ENCODE measurements at places on chromosomes 16 and 17. TPM values are rescaled to one million over a fixed set of nuclear protein-coding genes. Genes with fewer than 3 reads are reported as not detected.

- DNase-seq = no peak
Observed at GRCh38 chr16:86227041-86227440, 283.3 kb upstream of the FOXF1 start.

DPEP3 gene
- 0.63 TPM for total RNA-seq

TMC8 gene
- 12.5 TPM for total RNA-seq

CDH1 gene
- total RNA-seq = 1.8 TPM

USP43 gene
- total RNA-seq = 1.3 TPM

LPO gene
- not detected for total RNA-seq

DNA sequence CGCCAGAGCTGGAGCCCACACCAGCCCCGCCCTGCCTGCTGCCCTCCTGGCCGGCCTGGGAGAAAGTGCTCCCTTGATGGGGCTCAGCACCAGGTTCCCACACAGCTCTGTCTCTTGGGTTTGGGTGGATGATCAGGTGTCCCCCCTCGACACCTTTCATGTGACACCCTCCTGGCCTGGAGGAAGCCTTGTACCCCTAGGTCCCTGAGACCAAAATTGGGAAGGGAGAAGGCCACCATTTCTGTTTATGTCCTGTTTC, 19.4 kb upstream of the PLLP start:
- DNase-seq = no peak

FBF1 gene
- total RNA-seq = 6.0 TPM

- DNase-seq = no peak
Observed at GRCh38 chr17:16463358-16464302, 28.4 kb downstream of the LRRC75A start.

DNA sequence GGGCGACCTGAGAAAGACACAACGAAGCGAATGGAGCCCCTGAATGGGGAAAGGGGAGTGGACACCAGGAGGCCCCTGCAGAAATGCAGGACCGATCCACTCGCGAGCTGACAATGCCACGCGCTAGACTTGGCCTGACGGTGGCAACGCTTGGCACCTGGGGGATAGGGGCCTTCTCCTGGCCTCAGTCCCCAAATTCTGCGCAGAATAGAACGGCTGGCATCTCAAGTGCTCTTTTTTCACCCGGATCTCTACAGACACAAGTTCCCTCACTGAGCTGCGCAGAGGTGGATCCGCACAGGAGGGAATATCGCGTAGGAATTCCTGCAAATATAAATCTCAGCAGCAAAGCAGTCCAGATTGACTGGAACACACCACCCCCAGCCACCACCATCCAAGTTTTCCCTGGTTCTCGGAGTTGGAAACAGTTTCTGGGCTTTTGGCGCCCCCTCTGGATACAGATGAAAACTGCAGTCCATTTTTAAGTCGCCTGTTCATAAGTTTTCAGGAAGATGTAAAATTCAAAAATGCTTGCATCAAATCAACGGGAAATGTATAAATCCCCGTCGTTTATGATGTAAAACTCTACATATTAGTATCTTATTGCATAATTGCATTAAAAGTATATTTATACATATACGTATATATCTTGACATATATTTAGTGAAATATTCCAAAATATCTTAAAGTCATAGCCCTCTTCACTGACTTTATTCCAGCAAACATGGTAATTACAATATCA, 2.3 kb upstream of the SOX9 start:
- DNase-seq = no peak

- no peak for DNase-seq
Observed at GRCh38 chr17:49543860-49544259, 31.8 kb upstream of the NXPH3 start.

MLX gene
- total RNA-seq = 41.8 TPM

- DNase-seq = no peak
Observed at GRCh38 chr17:2482218-2482617, 29.5 kb downstream of the METTL16 start.

- DNase-seq = no peak
Observed at GRCh38 chr17:72665852-72666851, 426.3 kb downstream of the SLC39A11 start.

RABEP2 gene
- total RNA-seq = 21.7 TPM

ABCA6 gene
- 185 TPM for total RNA-seq

- no peak for DNase-seq
Observed at GRCh38 chr17:50276588-50277356, 2.5 kb downstream of the TMEM92 start.

SP2 gene
- 2.9 TPM for total RNA-seq

DNA sequence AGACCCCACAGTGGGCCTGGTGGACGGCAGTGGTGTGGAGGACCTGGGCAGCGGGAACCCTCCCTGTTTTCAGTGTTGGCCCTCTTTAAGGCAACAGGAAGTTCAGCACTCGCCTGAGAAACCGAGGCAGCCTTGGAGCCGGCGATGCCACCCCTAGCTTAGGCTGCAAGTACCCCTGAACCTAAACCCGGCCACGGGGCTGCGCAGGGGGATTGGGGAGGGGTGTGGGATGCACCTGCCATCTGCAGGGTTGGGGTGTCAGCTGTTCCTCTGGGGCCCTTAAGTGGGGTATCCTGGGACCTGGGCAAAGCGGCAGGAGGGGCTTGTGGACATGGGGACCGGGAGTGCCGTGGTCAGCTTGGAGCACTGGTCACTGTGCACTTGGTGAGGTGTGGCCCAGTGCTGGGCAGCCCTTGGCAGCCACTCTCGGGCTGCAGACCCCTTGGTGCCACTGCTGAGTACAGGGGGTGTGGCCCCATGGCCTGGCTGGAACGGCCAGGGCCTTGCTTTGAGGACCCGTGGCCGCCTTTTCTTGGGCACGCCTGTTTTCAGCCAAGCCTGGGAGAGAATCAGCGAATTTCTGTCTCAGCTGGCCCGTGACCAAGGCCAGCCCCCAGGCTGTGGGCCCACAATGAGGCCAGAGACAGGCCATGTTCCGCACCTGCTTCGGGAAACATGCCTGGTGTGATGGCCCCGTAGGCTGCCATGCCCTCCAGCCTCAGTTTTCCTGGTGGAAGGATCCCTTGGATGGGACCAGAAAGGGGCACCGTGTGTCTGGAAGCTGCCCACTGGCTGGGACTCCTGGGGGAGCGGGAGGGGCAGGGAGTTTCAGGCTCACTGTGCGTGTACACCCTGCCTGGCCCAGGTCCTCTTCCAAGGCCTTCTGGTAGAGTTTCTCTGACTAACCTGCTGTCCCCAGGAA, 4.1 kb upstream of the SLC25A10 start:
- DNase-seq = no peak

EPOP gene
- total RNA-seq = 2.4 TPM

- DNase-seq = no peak
Observed at GRCh38 chr17:13851889-13852288, 217.4 kb upstream of the COX10 start.

IL17C gene
- total RNA-seq = not detected

All from omental fat pad (tissue), 4 donors.